Gastroesophageal sphincter (tissue), 4 donors: ENCODE measurements at places on chromosomes 1 and 21.

DNA sequence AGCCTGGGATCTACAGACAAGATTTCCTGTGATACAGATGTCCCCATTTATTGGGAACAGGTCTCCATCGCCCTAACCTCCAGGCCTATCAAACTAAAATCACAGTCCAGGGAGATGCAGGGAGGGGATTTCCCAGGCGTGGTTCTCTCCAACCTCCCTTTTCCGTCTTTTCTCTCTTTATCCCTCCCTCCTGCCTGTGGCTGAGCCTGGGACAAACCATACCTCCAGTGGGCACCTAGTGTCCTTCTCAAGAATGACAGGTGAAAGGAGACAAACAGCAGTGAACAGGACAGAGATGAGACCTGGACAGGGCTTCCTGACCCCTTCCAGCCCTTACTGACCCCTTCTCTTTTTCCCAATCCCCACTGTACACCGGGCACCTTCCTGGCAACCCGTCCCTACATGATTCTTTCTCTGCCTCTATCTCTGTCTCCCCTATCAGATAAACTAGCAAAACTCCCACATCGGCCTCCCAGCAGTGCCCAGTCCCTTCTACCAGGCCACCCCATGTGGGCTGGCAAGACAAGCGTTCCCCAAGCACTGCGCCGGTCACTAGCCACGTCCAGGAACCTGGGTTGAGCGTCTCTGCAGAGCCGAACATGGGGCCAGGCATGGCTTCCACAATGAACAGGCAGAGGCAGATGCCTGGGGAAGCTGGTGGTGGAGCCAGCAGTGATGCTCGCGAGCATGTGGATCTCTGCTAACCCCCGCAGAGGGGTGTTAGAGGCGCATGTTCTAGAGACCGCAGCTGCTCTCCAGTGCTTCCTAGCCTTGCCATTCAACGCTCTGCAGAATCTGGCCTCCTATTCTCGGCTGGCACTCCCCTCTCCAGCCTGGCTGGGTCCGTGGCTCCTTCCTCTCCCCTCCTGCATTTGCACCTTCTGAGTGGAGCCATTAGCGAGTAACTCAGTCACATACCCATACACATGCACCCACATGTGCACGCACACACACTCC, 54.7 kb downstream of the ELK4 start:
- H3K4me1 ChIP-seq, result no peaks in the 10 kb centered on the region
- no peak for ATAC-seq
- H3K27ac ChIP-seq, result no peak overlapping the region
- H3K36me3 ChIP-seq, result no peaks in the 10 kb centered on the region
- no peak overlapping the region for H3K4me3 ChIP-seq

- no peak for ATAC-seq
- H3K27me3 ChIP-seq, result no peaks in the 10 kb centered on the region
- no peak overlapping the region for H3K4me3 ChIP-seq
- no peak overlapping the region for H3K27ac ChIP-seq
- H3K36me3 ChIP-seq, result no peaks in the 10 kb centered on the region
- H3K4me1 ChIP-seq, result no peaks in the 10 kb centered on the region
Observed at GRCh38 chr21:33985117-33986050, 69.8 kb upstream of the ATP5PO start.

DNA sequence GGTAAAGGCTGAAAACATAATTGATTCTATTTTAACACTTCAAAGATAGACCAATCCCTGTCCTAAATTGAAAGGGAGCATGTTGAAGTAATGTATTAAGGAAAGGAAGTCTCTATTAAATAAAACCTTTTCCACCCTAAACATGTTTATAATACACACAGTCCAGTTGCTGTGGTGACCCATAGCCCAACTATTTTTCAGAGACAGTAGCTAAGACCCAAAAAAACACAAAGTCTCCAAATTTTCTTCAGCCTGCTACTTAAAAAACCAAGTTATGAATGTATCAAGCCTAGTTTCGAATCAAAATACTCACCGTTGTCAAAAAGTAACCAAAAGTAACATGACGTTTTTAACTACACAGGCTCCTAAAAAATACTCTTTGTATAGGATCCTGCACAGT, 1.6 kb downstream of the ELK4 start:
- H3K4me1 ChIP-seq, result peaks cover 46% of the 10 kb centered on the region
- no peak for ATAC-seq
- H3K36me3 ChIP-seq, result no peaks in the 10 kb centered on the region
- H3K4me3 ChIP-seq, result peak overlapping the region; percentile 78

DNA sequence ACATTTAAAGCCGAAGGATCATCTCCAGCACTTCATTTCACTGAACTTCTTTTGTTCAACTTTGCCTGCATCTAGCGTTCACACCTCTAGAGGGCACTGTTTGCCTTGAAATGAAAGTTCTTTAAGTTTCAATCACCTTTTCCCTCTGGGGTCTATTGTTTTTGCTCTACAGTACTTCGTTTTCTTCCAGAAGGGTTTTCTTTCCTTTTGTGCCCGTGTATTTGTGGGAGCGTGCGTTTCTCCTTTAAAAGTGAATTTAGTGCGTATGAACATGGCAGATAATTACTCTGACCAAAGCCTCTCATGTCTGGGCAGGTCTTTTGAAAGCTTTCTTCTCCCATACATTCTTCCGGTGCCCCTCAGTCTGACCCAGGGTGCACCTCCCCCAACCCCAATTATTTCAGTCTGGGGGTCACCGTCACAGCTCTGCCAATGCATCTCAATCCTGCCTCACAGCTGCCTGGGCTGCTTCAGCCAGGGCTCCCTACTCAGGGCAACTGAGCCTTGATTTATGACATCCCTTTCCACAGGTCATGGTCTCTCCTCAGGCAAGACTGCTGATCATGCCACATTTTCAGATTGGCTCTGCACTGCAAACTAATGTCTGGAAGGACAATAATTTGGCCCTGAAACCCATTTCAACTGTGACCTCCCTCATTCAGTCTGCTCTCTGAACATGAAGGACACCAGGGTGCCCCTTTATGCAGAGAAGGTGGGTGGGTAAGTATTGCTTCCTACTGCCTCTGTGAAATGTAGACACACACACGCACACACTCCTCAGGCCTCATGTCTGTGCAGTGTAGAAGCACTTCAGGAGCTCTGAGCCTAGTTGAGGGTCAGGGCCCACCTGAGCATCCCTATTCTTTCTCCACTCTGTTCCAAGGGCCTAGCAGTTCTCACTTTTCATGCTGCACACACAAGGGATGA, 88.6 kb downstream of the NUF2 start:
- H3K36me3 ChIP-seq, result no peaks in the 10 kb centered on the region
- H3K27ac ChIP-seq, result no peak overlapping the region
- peaks cover 22% of the 10 kb centered on the region for H3K4me1 ChIP-seq
- no peak for ATAC-seq
- no peak overlapping the region for H3K4me3 ChIP-seq

- no peak overlapping the region for H3K4me3 ChIP-seq
- no peaks in the 10 kb centered on the region for H3K36me3 ChIP-seq
- no peaks in the 10 kb centered on the region for H3K4me1 ChIP-seq
- no peak overlapping the region for H3K27ac ChIP-seq
- no peaks in the 10 kb centered on the region for H3K27me3 ChIP-seq
- no peak for ATAC-seq
Observed at GRCh38 chr1:111062081-111062480, 77.8 kb downstream of the DRAM2 start.

GRCh38 chr1:66331658-66332547, 202.1 kb upstream of the SGIP1 start:
- H3K4me3 ChIP-seq, result peak overlapping the region; percentile 56
- H3K27me3 ChIP-seq, result no peaks in the 10 kb centered on the region
- peak overlapping the region; percentile 84 for H3K27ac ChIP-seq
- H3K4me1 ChIP-seq, result no peaks in the 10 kb centered on the region
- peak; percentile 59 for ATAC-seq

GRCh38 chr1:14660801-14661200, 62.3 kb downstream of the KAZN start:
- peaks cover 10% of the 10 kb centered on the region for H3K27me3 ChIP-seq
- peak overlapping the region; percentile 39 for H3K27ac ChIP-seq
- H3K4me3 ChIP-seq, result no peak overlapping the region
- no peaks in the 10 kb centered on the region for H3K4me1 ChIP-seq
